ENCODE measurements at places on chromosomes 7 and 10.

- DNase-seq = no peak
Measured at GRCh38 chr7:105295596-105296352, 92.9 kb downstream of the SRPK2 start.

GRCh38 chr7:76354981-76355730 is 3.6 kb downstream of the YWHAG start:
- no peak for DNase-seq

GRCh38 chr7:138657854-138658386 is 43.2 kb downstream of the SVOPL start:
- DNase-seq = no peak

- DNase-seq = peak; percentile 18
Measured at GRCh38 chr7:90298145-90299038, 22.7 kb downstream of the FAM237B start.

DNA sequence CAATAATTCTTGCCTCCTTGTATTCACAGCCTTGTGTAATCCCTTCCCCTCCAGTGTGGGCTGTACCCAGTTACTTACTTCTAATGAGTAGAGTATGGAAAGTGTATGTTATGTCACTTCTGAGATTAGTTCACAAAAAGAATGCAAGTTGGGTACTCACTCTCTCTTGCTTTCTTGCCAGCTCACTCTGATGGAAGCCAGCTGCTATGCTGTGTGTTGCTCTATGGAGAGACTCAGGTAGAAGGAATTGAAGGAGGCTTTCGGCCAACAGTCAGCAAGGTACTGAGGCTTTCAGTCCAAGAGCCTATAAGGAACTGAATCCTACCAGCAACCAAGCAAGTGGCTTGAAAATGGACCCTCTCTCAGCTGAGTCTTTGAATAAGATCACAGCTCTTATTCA is 9.7 kb upstream of the BICC1 start:
- no peak for DNase-seq
